Pancreas (tissue), 10 donors: ENCODE measurements at places on chromosomes 4 and X. TPM values are rescaled to one million over a fixed set of nuclear protein-coding genes. Genes with fewer than 3 reads are reported as not detected.
A peak's percentile ranks its signal among the peaks of the same experiment; 100 is the strongest.

DNA sequence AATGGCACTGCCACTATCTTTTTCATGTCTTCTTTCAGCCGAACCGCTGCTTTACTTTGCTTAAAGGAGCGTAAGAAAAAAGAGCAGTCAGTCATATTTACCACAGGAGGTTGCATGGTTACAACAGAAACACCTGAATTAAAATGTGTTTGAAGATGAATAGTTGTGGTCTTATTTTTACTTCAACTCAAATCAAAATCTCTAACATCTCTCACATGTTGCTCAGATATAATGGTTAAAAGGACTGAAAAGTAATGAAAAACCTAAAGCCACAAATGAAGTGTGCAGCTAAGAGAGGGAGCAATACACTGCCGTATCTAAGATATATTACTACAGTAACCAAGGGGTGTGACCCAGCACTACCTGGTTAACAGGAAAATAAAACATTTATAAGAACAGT lies 27.4 kb downstream of the FAM13A start:
- no peak for DNase-seq

The GLRA2 gene
- total RNA-seq = not detected

GRCh38 chr4:4613126-4613465 lies 71.2 kb upstream of the STX18 start:
- DNase-seq = no peak

DNA sequence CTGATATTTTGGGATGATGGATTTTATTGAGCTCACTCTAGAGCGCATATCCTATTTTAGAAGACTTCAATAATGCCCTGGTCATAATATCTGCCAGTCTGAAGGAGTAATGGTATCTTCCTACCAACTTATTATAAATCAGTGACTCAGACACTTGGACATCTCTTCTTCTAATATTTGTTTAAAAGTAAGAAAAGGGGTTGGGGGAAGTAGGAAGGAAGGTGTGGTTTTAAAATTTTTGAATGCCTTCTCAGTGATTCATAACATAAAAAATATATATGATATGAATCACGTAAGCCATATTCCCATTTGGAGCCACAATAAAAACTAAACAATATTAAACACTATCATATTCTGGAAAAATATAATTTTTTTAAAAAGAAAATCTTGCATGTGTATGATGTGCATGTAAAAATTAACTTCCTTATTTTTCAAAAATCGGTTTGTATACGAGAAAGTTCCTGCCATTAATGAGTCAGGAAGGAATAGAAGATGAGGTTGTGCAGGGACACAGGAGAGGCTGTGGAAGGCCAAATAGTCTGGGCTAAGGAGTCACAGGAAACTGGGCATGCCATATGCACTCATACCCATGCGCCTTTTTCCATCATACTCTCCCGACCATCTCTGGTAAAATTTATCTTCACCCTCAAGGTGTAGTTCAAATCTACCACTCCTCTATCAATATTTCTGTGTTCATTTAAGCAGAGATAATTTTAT lies 286.5 kb downstream of the EPHA5 start:
- DNase-seq = no peak

GRCh38 chrX:15151267-15152186 lies 118.4 kb downstream of the ASB9 start:
- DNase-seq = no peak

The CCDC120 gene
- total RNA-seq = 4.5 TPM

DNA sequence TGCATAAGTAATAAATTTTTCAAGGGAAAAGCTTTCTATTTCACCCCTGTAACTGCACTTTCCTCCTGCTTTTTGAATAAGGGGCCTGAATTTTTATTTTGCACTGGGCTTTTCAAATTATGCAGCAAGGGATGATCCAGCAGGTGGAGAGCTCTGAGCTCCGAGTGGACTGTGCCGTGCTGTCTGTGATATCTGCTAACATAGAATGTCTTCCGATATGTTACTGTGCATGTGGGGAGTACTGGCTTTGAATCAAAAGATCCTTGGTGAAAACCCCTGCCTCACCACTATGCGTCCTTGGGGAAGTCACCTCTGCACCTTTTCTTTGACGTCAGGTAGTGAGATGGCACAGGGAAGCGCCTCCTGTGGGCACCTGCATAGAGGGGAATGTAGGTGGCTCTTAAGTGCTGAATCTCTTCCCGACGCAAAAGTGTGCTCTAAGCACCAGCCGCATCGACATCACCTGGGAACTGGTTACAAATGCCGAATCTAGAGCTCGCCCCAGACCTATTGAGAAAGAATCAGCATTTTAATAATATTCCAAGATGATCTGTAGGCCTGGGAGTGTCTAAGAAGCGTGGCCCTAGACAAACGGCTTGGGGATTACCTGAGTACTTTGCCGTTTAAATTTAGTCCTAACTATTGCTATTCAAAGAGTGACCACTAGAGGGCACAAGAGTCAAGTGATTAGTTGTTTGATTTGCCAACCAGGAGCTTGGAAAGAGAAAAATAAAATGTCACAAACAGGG lies 19.2 kb upstream of the WFS1 start:
- no peak for DNase-seq

The CABS1 gene
- not detected for total RNA-seq

The P2RY8 gene
- 0.63 TPM for total RNA-seq

The TKTL2 gene
- total RNA-seq = not detected

DNA sequence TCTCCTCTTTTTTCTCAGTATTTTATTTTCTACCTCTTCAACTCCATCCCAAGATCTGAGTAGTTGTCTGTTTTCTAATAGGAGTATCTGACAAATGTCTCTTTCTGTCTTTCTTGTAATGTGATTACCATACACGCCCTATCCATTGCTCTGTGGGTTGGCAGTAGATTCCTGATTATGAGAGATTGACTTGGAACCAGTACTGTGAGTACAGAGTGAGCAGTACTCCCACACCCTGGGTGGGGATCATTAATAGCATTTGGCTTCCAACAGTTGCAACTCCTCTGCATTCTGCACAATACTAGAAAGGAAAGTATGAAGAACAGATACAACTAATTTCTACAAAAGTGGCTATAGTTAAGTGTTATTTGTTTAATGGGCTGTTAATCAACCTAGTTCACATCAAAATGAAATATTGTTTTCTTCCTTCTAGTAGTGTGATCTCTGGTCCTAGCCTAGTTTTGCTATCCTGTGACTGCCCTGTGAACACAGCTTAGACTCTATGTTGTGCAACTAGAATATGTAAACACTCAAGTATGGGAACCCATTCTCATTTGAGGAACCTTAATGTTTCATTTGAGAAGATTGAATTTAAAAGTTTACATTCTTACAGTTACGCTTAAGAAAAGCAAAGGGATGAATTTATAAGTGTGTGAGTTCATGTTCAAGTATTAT lies 112.9 kb downstream of the PTPN13 start:
- DNase-seq = no peak

The GPRASP3 gene
- total RNA-seq = 1.8 TPM

DNA sequence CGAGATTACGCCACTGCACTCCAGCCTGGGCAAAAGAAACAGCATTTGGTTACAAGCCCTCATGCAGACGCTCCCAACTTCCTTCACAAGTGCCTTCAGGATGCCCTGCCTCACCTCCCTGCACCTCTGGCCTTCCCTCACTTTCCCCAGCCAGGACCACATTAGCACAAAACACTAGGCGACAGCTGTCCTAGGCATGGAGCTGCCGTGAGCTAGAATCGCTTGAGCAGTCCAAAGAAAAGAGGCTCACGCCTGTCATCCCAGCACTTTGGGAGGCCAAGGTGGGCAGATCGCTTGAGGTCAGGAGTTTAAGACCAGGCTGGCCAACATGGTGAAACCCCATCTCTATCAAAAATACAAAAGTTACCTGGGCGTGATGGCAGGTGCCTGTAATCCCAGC lies 15.8 kb downstream of the RNF212 start:
- DNase-seq = no peak

The GRIA2 gene
- 0.88 TPM for total RNA-seq

The TKTL1 gene
- total RNA-seq = not detected

DNA sequence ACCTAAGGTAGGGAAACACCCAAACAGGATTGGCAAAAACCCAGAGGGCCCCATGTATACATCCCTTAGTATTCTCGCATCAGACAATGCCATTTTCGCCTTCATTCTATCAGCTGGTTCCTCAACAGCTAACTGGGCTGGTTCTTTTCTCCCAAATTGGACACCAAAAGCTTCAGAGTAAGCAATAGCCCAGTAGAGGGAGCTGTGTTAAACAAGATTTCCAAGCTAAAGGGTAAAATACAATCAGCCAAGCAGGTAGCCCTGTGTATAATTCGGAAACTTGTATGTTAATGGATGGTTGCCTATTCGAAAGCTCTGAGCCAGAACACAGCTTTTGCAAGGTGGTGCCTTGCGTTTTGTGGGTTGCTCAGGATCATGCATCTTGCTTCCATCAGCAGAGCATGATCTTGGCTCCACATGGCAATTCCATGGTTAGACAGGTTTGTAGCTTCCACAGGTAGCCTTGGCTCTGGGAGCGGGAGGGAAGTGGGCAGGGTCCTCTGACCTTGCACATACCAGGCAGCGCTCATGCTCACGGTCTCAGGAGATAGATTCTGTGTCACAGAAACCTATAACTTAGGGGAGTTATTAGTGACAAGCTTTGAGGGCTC lies 115.2 kb upstream of the LNX1 start:
- no peak for DNase-seq

The PLAC8 gene
- total RNA-seq = 3.1 TPM

- DNase-seq = no peak
These were observed 4.3 kb upstream of the RBM3 start for GRCh38 chrX:48569958-48570357.

- DNase-seq = no peak
These were observed 4.3 kb upstream of the SLC4A4 start for GRCh38 chr4:71334465-71334882.

DNA sequence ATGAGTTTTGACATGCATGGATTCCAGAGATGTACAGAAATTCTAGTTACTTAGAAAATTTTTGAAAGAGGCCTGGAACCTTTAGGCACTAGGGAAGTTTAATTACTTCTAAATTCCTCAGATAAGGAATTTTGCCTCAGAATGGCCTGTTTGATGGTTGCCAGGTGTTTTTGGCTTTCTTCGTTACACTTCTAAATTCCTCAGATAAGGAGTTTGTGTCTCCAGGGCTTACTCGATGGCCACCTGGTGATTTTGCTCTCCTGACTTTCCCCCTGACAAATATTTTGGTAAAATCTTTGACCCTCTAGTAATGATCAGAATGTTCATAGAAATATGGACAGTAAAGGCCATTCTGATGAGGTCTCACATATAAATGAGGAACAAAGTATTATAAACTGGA lies 64.3 kb downstream of the BEX3 start:
- DNase-seq = no peak

DNA sequence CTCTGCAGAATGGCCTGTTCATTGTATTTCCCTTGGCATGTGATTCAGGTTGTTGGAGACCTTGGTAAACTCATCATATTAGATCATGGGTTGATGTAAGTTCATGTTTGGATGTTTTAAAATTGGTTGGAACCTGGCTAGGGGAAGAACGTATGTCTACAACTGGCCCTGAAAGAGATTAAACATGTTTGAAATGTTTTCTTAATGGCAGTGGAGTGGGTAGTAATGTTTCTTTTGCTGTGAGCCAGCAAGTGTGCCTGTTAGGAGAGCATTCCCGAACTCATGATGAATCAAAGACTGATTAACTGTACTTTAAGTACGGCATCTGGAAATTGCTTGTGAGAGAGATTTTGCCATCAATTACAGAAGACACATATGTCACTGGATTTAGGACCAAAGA lies 44.5 kb upstream of the SLC4A4 start:
- DNase-seq = no peak

- no peak for DNase-seq
These were observed 169.4 kb downstream of the AMELX start for GRCh38 chrX:11462648-11463047.

GRCh38 chr4:6221851-6222760 lies 21.8 kb upstream of the JAKMIP1 start:
- peak; percentile 69 for DNase-seq

DNA sequence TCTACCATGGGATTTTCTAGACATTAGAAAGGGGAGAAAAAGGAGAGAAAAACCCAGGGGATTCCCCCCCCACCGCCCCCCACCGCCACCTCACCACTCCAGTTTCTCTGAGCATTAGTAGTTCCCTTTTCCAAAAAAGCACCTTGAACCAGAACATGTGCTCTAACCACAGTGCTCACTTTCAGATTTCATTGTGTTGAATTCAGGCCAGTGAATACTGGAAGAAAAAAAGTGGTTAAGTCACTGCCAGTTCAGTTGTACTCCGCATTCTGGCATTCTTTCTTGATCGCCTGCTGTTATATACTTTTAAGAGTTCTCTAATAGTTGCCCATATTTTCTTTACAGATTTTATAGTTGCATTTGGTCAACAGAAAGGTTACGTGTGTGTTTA lies 40.9 kb downstream of the JADE3 start:
- no peak for DNase-seq

- DNase-seq = no peak
These were observed 28.7 kb downstream of the RHOH start for GRCh38 chr4:40225497-40225896.

DNA sequence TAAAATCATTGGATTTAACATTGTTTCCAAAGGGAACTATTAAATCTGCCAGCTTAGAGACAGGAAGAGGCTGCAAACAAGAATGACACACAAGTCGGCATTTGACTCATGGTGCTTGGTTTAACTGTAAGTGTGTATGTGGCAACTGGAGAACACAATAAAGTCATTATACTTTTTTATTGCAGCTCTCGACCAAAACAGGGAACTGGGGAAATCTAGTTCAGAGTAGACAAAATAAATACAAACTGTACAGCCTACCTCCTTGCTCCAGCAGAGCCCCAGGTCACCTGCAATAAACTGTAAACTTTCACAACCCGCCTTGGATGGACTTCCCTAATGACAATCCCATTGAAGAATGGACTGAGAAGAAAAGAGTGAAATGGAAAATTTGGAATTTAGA lies 24.0 kb downstream of the NPY5R start:
- DNase-seq = no peak

The CDS1 gene
- 4.8 TPM for total RNA-seq

DNA sequence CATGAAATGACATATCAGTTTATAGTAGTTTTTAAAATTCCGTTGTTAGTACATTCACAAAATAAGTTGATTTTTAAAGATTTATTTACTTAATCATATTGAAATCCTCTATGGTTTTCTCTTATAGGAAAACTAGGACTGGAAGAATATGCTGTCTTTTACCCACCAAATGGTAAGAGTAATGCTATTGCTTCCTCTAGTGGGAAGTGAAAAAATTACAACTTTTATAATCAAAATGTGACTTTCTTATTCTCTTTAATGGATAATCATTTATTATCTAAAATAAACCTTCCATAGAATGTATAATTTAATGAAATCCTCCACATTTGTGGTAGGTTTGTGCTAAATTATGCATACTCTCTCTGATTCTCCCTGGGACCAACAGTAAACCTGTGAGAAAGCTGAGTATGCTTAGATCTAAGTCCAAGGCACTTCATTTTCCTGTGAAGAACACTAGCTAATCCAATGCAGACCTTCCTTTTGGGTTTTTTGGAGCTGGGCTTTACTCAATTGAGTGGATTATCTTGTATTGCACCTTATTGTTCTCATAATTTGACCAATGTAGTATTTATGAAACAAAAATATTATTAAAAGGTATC lies 136.2 kb downstream of the TBC1D19 start:
- no peak for DNase-seq

- no peak for DNase-seq
These were observed 39.8 kb downstream of the GABRA4 start for GRCh38 chr4:46953564-46953963.

The ZNF518B gene
- total RNA-seq = 3.3 TPM

GRCh38 chr4:102553982-102554381 lies 52.8 kb downstream of the NFKB1 start:
- no peak for DNase-seq

GRCh38 chrX:9310616-9311015 lies 154.2 kb upstream of the TBL1X start:
- no peak for DNase-seq
